Fibroblast of pulmonary artery (primary cell): ENCODE measurements at places on chromosomes 4 and X.

- no peak for DNase-seq
Observed at GRCh38 chr4:157564771-157565170, 344.2 kb downstream of the GRIA2 start.

GRCh38 chr4:119664168-119664907 is 35.7 kb upstream of the PDE5A start:
- DNase-seq = no peak

GRCh38 chr4:115292320-115293092 is 179.1 kb upstream of the NDST4 start:
- no peak for DNase-seq

- no peak for DNase-seq
Observed at GRCh38 chrX:122418758-122419157, 765.3 kb upstream of the GRIA3 start.

GRCh38 chr4:143402776-143403552 is 66.3 kb downstream of the GAB1 start:
- no peak for DNase-seq
